ENCODE measurements at places on chromosomes 7 and 10. TPM values are rescaled to one million over a fixed set of nuclear protein-coding genes. Genes with fewer than 3 reads are reported as not detected.
A peak's percentile ranks its signal among the peaks of the same experiment; 100 is the strongest.

DNA sequence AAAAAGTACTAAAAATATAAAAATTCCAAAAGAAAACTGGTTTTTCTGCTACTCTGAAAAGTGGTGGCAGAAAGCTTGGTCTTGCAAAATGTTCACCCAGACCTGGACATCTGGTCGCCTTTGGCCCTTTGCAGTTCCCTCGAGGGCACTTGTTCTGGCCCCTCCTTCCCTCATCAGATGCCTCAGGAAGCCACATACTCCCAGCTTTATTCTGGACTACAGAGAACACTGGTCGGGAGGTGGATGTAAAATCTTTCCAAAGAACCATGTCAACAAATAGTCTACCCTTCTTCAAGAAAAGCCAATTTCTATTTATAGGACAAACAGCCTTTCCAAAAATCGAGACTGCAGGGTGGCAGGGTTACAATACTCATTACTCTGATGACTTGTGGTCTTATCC is 726.1 kb downstream of the TNS3 start:
- H3K27me3 ChIP-seq = no peaks in the 10 kb centered on the region
- no peak overlapping the region for H3K4me3 ChIP-seq
- no peaks in the 10 kb centered on the region for H3K36me3 ChIP-seq
- H3K27ac ChIP-seq = no peak overlapping the region

DNA sequence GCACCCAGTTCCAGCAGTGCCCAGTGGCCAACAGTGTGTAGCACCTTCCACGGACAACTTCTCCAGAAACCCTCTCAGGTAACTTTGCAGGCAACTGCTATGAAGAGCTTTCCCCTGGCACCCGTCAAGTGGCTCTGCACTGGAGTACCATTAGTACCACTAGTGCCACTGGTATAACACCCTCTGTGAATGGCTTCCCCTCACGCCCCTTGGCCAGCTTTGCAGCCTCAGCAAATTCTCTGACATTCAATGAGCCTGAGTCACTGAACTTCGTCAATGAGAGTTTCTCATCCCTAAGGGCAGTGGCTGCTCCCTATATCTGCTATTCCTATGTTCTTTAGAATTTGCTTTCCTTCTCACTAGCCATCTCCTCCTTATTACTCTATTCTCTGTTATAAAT is 7.6 kb upstream of the HERPUD2 start:
- DNase-seq = no peak
- no peaks in the 10 kb centered on the region for H3K36me3 ChIP-seq
- peaks cover under 1% of the 10 kb centered on the region for H3K4me1 ChIP-seq

DNA sequence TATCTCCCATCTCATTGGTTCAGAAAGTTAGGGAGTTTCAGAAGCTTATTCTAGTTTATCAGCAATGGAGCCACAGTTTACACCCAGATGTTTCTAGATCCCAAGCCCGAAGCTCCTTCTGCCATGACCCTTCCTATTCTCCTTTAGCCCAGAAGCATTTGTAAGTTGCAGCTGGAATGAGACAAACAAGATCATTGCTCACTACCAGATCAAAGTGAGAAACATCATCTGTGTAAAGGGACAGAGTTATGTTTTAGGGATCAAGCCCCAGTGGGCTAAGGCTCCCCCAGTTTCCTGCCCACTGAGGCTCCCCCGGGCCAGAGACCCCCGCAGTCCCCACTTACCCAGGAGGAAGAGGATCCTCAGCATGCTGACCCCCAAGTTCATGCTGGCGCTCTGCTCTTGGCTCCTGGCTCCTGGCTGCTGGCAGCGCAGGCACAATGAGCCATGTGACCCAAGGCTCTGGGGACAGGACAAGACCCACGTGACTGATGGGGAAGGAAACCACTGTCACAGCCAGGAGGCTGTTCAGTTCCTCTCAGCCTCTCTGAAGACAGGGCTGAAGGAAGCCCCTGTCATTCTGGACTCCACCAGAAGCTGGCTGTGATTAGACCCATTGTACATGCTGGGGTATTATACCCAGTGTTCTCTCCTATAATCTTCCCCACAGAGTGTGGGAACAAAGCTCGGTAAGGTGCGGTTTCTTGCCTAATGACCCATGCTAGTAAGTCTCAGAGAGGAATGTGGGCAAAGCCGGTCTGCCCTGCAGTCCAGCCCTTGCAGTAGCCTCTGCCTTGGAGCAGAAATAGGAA is at the start of gene TMEM273:
Gene TMEM273 (minus strand): TSS at position 442 of the 812 bp plus-strand sequence. CDS start 55 bp downstream, at position 387.
- no peak within 1 kb of the TSS for H3K27ac ChIP-seq
- DNase-seq = peak; percentile 37
- H3K36me3 ChIP-seq = no peaks in the 10 kb centered on the region
- H3K4me1 ChIP-seq = peaks cover 2% of the 10 kb centered on the region

DNA sequence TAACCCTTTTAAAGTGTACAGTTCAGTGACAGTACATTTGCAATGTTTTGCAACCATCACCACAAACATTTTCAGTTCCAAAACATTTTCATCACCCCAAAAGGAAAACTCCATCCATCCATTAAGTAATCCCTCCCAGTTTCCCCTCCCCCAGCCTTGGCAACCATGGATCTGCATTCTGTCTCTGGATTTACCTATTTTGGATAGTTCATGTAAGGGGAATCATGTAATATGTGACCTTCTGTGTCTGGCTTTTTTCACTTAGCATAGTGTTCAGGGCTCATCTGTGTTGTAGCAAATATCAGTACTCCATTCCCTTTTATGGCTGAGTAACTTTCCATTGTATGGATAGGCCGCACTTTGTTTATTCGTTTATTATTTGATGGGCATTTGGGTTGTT is 13.0 kb downstream of the PALD1 start:
- peaks cover 2% of the 10 kb centered on the region for H3K27me3 ChIP-seq
- H3K4me1 ChIP-seq = no peaks in the 10 kb centered on the region
- no peaks in the 10 kb centered on the region for H3K36me3 ChIP-seq
- no peak for DNase-seq
- H3K27ac ChIP-seq = no peak overlapping the region

DNA sequence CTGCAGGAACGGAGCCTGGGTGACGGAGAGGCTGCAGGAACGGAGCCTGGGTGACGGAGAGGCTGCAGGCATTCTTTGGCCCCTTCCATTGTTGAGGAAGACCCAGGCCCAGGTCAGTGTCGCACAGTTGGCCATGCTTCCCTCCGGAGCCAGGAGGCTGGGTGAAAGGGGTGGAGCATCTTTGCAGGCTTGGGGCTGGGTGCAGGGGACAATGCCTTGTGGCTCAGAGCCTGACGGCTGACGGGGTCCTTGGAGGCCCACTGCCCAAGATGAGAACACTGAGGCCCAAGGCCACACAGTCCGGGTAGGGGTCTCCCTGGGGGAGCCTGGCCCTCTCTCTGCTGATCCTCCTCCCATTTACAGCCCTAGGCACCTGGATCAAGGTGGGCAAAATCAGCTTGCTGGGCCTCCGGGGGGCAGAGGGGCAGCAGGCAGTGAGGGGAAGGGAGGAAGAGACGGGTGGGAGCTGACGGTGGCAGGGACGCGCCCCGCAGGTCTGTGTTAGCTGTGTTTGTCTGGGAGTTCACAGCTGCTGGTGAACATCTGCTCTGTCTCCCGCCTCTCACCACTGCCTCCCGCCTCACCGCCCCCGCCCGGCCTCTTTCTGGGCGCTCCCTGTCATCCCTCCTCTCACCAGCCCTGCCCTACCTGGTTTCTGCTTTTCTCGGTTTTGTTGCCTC is 30.6 kb upstream of the PCBD1 start:
- no peak overlapping the region for H3K27ac ChIP-seq
- no peak overlapping the region for H3K4me3 ChIP-seq
- H3K27me3 ChIP-seq = peaks cover 2% of the 10 kb centered on the region
- no peaks in the 10 kb centered on the region for H3K4me1 ChIP-seq
- H3K36me3 ChIP-seq = no peaks in the 10 kb centered on the region

- H3K4me1 ChIP-seq = no peaks in the 10 kb centered on the region
- H3K4me3 ChIP-seq = no peak overlapping the region
- H3K36me3 ChIP-seq = no peaks in the 10 kb centered on the region
- H3K27me3 ChIP-seq = no peaks in the 10 kb centered on the region
Measured at GRCh38 chr7:12199363-12199762, 11.7 kb upstream of the TMEM106B start.

GRCh38 chr7:51645255-51645654 is 328.6 kb upstream of the COBL start:
- peak; percentile 62 for DNase-seq
- no peak overlapping the region for H3K4me3 ChIP-seq
- no peak overlapping the region for H3K27ac ChIP-seq
- H3K27me3 ChIP-seq = no peaks in the 10 kb centered on the region
- no peaks in the 10 kb centered on the region for H3K4me1 ChIP-seq

- DNase-seq = no peak
- H3K4me3 ChIP-seq = no peak overlapping the region
Measured at GRCh38 chr7:44496385-44496784, 5.9 kb upstream of the NUDCD3 start.

- H3K36me3 ChIP-seq = no peaks in the 10 kb centered on the region
- H3K4me1 ChIP-seq = no peaks in the 10 kb centered on the region
- no peak overlapping the region for H3K4me3 ChIP-seq
- no peaks in the 10 kb centered on the region for H3K27me3 ChIP-seq
- H3K27ac ChIP-seq = no peak overlapping the region
- peak; percentile 93 for DNase-seq
Measured at GRCh38 chr10:28125701-28126100, 126.8 kb upstream of the ODAD2 start.

DNA sequence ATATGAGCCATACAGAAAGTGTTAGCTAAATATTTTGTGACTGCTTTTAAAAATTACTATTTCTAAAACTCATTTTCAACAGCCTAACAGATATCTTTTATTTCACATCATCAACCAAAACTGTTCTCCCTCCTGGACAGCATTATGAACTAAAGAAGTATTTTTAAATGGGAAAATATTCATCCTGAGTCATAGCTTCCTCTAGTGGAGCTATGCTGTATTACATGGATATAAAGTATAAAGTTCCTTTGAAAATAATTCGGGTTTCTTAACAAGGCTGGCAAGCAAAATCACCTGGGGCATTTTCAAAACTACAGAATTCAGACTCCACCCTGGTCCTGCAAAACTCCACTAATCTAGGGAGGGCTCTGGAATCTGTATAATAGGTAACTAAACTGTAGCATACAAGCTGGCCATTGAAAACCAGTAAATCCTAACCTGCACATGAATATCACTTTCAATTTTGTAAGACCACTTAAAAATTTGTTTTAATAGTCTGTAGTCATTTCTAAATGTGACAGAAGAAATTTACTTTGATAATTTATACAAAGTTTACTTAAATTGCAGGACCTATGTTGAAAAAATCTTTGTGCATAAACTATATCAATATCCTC is 53.5 kb downstream of the SCIN start:
- DNase-seq = peak; percentile 51
- H3K36me3 ChIP-seq = no peaks in the 10 kb centered on the region
- no peaks in the 10 kb centered on the region for H3K27me3 ChIP-seq
- peak overlapping the region; percentile 23 for H3K4me3 ChIP-seq

DNA sequence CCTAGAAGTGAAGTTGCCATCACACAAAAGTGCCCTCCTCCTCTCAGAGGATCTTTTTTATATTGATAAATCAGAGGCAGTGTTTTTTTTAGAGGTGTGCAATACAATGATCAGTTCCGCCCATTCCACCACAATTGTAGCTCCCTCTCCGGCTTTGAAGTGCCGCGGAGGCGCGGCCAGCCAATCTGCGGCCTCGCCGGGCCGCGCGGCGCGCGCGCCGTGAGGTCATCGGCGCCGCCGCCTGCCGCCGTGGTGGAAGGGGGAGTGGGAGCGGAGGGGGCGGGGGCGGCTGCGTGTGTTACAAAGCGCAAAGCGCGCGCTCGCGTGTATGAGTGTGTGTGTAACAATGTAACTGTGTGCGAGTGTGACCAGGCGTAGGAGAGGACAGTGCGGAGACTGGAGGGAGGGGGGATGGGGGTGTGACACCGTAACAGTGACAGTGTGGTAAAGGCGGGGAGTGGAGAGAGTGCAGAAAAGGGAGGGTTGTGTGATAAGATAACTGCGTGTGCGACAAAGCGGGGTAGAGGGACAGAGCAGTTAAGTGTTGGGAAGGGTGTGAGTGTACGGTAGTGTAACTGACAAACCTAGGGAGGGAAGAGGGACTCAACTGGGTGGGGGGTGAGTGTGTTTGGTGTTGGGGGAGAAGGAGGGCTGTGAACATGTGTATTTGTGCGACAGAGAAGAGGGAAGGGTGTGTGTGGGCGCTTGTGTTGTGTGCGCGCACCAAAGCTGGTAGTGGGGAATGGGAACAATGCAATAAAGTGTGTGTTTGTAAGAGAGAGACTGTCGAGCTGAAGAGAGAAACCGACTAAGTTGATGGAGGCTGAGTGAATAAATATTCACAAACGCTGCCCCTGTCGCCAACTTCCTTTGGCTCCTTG is at the start of gene SP8:
Gene SP8 (minus strand): TSS at position 108 of the 881 bp plus-strand sequence. CDS start 88 bp downstream, at position 20.
- H3K4me3 ChIP-seq = peak within 1 kb of the TSS; percentile 28
- H3K36me3 ChIP-seq = no peaks in the 10 kb centered on the region
- no peak within 1 kb of the TSS for H3K27ac ChIP-seq
- peaks cover 43% of the 10 kb centered on the region for H3K27me3 ChIP-seq
- H3K4me1 ChIP-seq = no peaks in the 10 kb centered on the region
- peak; percentile 48 for DNase-seq

DNA sequence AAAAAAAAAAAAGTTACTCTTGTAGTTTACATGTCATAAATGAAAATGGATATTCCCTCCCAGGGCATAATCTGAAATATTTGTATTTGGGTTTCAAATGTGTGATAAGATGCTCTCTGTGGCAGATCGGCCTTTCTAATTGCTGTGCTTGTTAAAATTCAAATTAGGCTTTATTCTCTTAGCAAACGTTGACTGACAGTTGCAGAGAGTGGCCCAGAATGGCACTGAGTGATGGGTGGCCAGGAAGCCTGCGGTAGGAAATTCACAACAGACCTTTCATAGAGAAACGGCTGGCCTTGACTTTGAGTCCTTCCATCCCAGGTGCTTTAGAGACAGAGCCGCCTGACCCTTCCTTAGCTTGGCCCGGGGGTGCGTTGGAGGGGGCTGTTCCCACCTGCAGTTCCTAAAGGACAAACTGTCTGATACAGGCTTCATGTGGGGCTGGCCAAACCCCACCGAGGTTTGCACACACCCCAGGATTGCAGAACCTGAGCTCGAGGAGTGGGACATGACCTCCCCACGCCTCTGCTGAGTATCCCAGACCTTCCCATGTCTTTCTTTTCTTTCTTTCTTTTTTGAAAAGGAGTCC is 152.7 kb downstream of the CUX1 start:
- H3K4me3 ChIP-seq = no peak overlapping the region
- no peaks in the 10 kb centered on the region for H3K36me3 ChIP-seq
- DNase-seq = no peak
- no peaks in the 10 kb centered on the region for H3K4me1 ChIP-seq
- H3K27ac ChIP-seq = no peak overlapping the region

The CARD11 gene
- total RNA-seq = not detected

The OR9A2 gene
- total RNA-seq = not detected

The AMPH gene
- total RNA-seq = 3.6 TPM

The EIF5AL1 gene
- 0.33 TPM for total RNA-seq

The MBLAC1 gene
- 2.5 TPM for total RNA-seq

The FBXL13 gene
- 0.66 TPM for total RNA-seq

All from fibroblast of lung (primary cell).